Nephron progenitor cell (in vitro differentiated cells): ENCODE measurements at places on chromosomes 3 and 15.

DNA sequence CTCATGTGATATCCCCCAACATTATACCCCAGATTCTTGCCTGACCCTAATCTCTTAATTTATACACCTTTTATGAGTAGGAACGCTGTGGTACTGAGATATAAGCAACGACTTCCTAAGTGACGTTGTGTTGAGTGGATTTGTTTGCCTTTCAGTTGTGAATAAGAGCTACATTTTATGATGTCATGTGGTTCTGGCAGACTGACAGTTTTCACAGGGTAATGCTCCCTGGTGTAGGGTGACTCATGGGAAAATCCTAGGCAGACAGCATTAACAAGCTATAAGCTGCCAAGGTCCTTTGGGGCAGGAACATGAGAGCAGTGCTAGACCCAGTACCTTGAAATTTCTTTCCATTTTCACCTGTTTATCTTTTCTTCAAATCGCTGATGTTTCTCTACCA, 11.2 kb downstream of the C3orf52 start:
- no peak for DNase-seq

DNA sequence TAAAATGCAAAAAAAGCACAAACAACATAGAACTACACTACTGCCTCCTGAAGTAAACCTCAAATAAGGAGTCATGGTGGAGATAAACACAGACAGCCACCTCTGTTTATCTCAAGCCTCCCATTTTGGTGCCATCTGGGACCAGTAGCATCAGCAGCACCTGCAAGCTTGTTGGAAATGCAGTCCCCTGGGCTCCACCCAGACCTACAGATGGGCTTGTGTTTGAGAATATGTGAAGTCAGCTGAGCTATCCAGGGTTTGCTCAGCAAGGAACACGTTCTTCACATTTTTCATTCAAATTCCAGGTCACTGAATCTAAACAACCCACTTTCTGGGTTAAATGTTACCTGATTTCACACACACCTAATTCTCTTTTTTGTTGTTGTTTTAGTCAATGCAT, 45.5 kb downstream of the RASGRF1 start:
- no peak for DNase-seq

GRCh38 chr15:73303636-73304035, 65.1 kb downstream of the HCN4 start:
- DNase-seq = no peak

GRCh38 chr15:101651554-101652097, 555 bp downstream of the TM2D3 start:
- DNase-seq = no peak

GRCh38 chr15:64858021-64858575, 16.4 kb downstream of the PLEKHO2 start:
- no peak for DNase-seq

- peak; percentile 12 for DNase-seq
Measured at GRCh38 chr3:107810171-107811071, 280.4 kb downstream of the CD47 start.

DNA sequence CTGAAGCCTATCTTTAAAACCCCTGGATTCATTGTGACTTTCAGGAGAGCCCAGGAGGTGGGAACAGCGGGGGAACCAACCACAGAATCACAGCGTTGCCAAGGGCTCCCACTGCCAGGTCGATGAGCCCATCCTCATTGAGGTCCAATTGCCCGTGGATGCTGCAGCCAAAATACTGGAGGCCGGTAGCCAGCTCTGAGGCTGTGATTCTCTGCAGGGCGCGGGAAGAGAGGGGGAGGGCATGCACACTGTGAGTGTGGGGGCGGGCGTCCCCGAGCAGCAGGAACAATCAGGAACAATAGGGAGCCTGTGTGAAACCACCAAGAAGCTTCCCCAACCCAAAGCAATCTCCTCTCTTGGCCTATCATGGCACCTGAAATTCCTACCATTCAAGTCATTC, 53.4 kb downstream of the FEM1B start:
- no peak for DNase-seq

- DNase-seq = no peak
Measured at GRCh38 chr3:191972714-191973398, 511.9 kb downstream of the PYDC2 start.

DNA sequence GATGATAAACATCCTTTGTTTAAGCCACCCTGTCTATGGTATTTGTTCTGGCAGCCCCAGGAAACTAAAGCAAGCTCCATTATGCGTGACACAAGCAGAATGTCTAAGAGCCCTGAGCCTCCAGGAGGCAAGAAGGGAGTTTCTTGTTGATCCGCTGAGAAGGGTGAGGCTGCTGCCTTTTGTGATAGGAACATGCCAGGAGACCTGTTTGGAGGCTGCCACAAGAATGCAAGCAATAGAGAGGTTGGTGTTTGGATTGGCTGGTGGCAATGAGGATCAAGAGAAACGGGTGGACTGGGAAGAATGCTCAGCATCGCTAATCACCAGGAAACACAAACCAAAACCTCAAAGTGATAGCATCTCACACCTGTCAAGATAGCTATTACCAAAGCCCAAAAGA, 104.8 kb downstream of the ASB7 start:
- DNase-seq = no peak

DNA sequence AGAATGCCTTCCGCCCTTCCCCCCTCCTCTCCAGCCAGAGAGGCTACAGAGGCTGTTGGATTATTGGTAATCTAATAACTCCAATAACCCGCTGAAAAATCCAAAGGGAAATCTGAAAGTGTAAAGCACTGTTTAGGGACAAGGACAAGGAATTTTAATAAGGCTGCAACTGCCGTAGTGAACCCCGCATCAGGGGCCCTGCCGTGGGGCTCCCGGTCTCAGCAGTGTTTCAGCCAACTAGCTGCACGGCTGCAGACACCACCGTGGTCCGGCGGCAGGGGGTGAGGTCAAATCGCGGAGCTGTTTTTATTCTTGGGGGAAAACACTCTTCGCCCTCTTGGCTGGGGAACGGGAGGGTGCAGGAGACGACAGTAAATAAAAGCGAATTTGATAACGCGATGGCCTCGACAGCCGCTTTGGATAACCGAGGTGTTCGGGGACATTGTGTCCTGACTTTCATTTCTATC, 6.1 kb downstream of the BCL6 start:
- peak; percentile 48 for DNase-seq

DNA sequence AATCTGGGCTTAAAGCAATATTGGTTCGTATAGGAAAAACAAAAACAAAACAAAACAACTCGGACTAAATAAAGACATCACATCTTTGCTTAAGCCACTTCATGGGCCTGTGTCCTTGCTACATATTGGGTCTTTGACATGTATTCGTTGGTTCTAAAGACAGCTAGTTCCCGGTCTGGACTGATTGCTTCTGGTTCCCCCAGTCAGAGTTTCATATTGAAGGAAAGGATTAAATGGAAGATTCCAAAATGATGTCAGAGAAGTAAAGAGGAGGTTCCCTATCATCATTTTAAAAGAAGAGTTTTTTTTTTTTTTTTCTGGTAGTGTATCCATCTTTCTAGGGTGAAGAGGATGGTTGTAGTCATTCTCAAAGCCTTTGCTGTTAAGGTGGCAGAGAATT, 2.3 kb downstream of the OXSR1 start:
- DNase-seq = no peak

- no peak for DNase-seq
Measured at GRCh38 chr15:63699101-63699785, 102.1 kb downstream of the FBXL22 start.

GRCh38 chr3:13544293-13544831, 4.6 kb upstream of the FBLN2 start:
- DNase-seq = no peak

DNA sequence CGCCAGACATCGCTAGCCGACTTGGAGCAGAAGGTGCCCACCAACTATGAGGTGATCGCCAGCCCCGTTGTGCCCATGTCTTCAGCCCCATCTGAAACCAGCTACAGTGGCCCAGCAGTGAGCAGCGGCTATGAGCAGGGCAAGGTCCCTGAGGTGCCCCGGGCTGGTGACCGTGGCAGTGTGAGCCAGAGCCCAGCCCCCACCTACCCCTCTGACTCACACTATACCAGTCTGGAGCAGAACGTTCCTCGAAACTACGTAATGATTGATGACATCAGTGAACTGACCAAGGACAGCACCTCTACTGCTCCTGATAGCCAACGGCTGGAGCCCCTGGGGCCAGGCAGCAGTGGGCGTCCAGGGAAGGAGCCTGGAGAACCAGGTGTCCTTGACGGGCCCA, 12.9 kb upstream of the APEH start:
- no peak for DNase-seq
